NCI-H1417 treated with DMSO at 0.1 percent for 48 hours (cell line): ENCODE measurements at places on chromosomes 5 and 9.

DNA sequence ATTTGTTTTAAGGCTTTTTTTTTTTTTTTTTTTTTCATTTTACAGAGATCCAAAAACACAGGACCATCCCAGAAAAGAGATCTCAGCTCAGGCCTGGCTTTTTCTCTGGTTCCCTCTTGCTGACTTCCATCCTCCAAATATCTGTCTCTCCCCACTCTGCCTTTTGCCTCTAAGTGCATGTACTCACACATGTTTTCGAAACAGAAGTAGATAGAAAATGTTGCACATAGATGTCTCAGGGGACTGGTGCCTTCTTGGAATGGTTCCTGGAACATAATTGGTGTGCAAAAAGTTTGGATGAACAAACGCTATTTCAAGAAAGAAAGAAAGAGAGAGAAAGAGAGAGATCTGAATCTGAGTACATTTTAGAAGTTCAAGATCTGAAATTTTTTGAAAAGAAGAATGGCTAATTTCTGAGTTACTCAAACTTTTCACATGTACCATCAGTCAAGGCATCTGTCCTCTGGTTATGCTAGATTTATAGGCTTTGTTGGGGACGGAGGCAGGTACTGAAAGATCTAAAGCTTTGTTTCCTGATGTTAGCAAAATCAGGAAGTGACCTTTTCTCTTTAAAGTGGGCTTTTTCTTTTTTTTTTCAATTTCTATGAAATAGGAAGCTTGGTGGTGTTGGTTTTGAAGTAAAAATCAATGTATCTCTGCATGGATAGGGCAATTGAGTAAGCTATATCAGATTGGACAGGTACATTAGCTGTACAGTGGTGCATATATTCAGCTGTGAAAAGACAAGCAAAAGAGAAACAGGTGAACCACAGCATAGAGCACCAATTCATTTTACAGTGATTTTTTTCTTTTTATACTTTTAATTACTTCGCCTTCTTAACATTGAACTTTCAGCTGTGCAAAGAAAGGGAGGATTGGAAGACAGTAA lies 8.5 kb upstream of the TNFSF8 start:
- no peak for DNase-seq

DNA sequence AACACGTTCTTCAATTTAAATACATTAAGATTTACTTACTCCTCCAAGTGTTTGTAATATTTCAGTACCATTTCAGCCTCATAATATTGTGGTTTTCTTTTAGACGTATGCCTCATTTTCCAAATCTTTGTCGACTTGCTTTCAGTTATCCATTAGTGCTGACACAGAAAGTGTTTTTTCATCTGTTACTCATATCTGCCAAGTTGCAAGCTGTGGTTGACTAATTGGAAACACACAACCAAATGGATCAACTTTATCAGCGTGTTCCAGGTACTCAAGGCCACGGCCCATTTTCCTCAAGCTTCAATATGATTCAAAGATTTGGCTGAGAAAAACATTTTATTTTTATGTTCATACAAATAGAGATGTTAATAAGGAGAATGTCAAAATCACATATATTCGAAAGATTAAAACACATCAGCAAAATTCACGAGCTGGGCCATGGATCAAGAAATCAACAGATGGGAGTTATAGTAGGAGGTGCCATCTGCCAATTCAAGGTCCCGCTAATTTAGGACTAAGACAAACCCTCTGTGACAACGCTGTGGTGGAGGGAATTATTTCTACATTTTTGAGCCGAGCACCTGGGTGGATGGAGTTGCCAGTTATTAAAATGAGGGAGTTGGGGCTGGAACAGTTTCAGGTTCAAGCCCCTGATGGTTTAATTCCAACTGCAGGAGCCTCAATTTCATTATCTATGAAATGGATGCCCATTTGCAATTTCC lies 27.2 kb upstream of the CCNJL start:
- DNase-seq: no peak

DNA sequence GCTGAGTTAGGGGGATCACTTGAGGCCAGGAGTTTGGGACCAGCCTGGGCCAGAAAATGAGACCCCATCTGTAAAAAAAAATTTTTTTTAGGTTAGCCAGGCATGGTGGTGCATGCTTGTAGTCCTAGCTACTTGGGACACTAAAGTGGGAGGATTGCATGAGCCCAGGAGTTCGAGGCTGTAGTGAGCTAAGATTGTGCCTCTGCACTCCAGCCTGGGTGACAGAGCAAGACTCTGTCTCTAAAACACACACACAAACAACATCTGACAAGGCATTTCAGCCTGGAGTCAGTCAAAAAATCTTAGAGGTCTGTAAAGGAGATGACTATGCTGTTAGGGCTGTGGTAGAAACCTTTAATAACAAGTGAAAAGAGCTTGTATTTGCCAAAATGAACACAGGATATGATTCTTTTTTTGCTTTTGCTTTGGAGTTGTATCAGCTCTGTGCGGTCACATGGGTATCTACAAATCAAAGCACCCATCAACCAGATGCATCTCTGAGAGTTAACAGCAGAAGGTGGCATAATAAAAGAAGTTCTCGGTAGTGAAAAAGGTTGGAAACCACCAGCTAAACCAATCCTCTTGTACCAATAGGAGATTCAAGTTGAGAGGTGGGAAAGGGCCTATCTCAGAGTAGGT lies 3.6 kb upstream of the PSMD5 start:
- no peak for DNase-seq

DNA sequence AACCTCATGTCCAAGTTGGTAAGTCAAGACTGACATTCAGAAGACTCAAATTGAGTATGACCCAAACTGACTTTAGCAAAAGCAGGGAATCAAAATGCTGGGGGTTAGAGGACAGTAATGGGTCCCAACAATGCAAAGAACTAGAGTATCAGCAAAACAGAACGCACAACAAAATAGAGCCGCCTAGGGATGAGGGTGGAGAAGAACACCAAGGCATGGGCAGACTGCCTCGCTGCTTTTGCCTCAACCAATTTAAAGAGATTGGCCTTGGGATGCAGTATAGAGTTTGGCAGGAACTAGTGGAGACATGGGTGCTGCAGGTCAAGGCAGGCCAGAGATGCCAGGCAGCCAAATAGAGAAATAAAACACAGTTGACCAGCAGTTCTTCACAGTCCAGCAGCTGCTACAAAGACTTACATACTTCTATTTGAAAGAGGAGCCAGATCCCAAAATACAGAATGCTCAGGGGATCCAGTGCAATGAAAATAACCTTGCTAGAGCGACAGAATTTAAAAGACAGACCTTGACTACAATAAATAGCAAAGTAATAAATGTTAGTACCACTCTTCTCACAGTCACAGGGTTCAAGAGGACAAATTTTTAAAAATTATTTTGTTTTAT lies 83.9 kb upstream of the NIPBL start:
- DNase-seq: no peak

GRCh38 chr9:112002131-112002846 lies 105.7 kb downstream of the UGCG start:
- no peak for DNase-seq

DNA sequence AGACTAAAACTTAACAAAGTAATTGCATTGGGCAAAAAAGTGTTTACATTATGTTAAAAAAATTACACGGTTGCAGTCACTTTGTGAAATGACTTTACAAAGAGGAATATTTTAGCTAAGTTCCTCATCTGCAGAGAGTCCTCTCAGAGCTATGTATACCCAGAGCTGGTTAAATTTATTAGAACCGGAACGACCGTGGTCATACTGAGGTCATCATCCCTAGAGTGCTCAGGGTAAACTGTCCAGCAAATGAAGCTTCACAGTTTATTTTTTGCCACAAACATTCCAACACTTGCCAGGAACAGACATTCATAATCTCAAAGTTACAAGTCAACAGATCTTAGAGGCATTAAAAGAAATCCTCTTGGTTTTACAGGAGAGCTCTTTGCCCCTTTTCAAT lies 897 bp downstream of the ROPN1L start:
- no peak for DNase-seq

DNA sequence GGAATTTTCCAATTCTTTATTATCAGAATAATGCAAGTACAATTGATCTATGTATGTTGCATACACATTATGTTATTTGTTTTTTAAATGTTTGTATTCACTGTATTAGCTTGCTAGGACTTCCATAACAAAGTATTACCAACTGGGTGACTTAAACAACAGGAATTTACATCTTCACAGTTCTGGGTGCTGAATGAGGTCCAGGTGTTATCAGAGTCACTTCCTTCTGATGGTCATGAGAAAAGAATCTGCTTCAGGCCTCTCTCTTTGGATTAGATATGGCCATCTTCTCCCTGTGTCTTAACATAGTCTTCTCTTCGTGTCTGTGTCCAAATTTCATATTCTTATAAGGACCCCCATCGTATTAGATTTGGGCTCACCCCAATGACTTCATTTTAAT lies 229.1 kb upstream of the TRPC7 start:
- DNase-seq: no peak
